GM23248 (cell line): ENCODE measurements at places on chromosomes 16 and 17. TPM values are rescaled to one million over a fixed set of nuclear protein-coding genes. Genes with fewer than 3 reads are reported as not detected.

The EVI2A gene
- 0.86 and 0.89 TPM in 2 replicates for total RNA-seq

The SERPINF2 gene
- total RNA-seq, result not detected in 2 replicates

The TP53TG3 gene
- total RNA-seq, result not detected in 2 replicates

The PABPN1L gene
- not detected in 2 replicates for total RNA-seq

GRCh38 chr17:63567229-63567628 lies 17.0 kb downstream of the DCAF7 start:
- DNase-seq, result no peak
- no peak overlapping the region for H3K27ac ChIP-seq
- no peaks in the 10 kb centered on the region for H3K27me3 ChIP-seq
- H3K36me3 ChIP-seq, result no peaks in the 10 kb centered on the region
- no peak overlapping the region for H3K4me3 ChIP-seq

DNA sequence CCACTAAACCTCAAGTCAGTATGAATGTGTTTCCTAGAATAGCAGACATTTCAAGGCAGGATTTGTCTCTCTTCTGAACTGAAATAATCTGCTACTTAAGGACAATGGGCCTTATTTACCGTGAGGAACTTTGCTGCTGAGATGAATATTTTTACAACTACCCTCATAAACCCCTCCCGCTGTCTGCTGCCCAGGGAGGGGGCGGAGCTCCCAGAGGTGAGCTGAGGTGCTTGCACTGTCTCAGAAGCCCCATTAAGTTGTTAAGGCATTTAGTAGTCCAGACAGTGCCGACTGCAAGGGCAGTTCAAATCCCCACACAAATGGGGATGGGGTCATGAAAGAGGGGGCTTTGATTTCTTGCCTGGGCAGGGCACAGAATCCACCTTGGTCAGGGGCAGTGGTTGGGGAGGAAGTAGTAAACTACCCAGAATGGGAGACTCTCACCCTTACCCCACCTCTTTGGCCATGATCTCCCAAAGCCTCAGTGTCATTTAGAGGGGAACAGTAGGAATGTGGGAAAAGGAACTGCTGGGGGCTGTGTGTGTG lies 19.2 kb downstream of the HNF1B start:
- DNase-seq, result no peak
- H3K27me3 ChIP-seq, result no peaks in the 10 kb centered on the region
- no peaks in the 10 kb centered on the region for H3K36me3 ChIP-seq
- no peak overlapping the region for H3K27ac ChIP-seq
- no peak overlapping the region for H3K4me3 ChIP-seq
- no peaks in the 10 kb centered on the region for H3K4me1 ChIP-seq

DNA sequence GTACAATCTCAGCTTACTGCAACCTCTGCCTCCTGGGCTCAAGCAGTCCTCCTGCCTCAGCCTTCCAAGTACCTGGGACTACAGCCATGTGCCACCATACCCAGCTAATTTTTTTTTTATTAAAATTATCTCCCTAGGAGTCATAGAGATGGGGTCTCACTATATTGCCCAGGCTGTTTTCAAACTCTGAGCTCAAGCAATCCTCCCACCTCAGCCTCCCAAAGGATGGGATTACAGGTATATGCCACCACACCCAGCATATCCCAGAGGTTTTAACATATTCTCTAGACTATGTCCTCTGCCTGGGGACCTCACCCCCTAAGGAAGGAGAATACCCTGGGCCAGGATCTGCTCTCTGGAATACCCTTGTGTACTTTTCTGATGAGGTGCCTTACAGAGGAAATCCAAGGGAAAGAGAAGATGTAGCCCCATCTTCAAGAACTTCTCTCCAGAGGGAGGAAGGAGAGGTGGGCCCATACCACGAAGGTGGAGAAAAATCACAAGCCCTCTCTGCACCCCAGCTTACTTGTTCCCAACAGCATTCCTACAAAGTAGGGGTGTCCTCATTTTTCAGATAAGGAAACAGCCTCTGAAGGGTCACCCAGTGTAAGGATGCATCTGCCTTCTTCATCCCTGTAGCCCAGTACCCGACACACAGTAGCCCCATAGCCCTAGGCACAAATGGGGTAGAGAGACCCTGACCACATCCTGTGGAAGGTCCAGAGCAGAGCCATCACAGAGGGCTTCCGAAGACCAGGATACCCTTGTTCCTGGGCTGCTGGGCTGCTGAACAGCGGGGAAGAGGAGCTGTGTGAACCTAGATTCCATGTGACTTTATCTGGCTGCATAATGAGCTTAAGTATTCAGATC lies 151.6 kb downstream of the SOCS1 start:
- H3K36me3 ChIP-seq, result no peaks in the 10 kb centered on the region
- peaks cover 38% of the 10 kb centered on the region for H3K4me1 ChIP-seq
- no peak overlapping the region; the same call in 1 of the 2 replicates for H3K4me3 ChIP-seq
- no peak for DNase-seq
- no peaks in the 10 kb centered on the region for H3K27me3 ChIP-seq

GRCh38 chr16:1314399-1315068 lies 5.1 kb downstream of the UBE2I start:
- H3K27me3 ChIP-seq, result no peaks in the 10 kb centered on the region
- no peak overlapping the region for H3K4me3 ChIP-seq
- no peak overlapping the region for H3K27ac ChIP-seq
- peaks cover 16% of the 10 kb centered on the region for H3K4me1 ChIP-seq

DNA sequence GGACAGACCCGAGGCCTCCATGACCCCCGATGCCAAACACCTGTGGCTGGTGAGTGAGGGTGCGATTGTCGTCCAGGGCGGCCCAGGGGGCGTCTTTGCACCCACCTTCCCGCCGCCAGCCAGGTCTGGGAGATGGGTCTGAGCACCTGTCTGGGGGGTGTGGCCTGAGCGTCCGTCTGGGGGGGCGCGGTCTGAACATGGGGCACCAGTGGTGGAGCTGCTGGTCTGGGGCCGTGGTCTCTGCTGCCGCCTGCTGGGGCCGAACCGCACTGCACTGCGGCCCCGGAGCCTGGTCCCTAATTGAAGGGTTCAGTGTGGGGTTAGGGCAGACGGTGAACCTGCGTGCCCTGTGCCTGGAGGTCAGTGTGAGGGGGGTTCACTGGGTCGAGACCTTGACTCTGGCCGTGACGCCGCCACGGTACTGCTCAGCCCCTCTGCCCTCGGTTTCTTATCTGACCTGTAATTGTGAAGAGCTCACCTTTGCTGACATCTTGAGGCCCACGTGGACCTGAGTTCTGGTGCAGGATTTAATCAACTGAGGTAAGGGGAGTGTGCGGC lies 12.6 kb upstream of the TCF25 start:
- no peak overlapping the region for H3K27ac ChIP-seq
- peak; percentile 58 for DNase-seq
- no peak overlapping the region for H3K4me3 ChIP-seq
- no peaks in the 10 kb centered on the region for H3K27me3 ChIP-seq

GRCh38 chr16:86593913-86594620 lies 15.7 kb downstream of the FOXL1 start:
- no peaks in the 10 kb centered on the region for H3K27me3 ChIP-seq
- no peak overlapping the region for H3K4me3 ChIP-seq
- H3K27ac ChIP-seq, result no peak overlapping the region
- no peak for DNase-seq
- H3K36me3 ChIP-seq, result no peaks in the 10 kb centered on the region
- H3K4me1 ChIP-seq, result peaks cover 34% of the 10 kb centered on the region

DNA sequence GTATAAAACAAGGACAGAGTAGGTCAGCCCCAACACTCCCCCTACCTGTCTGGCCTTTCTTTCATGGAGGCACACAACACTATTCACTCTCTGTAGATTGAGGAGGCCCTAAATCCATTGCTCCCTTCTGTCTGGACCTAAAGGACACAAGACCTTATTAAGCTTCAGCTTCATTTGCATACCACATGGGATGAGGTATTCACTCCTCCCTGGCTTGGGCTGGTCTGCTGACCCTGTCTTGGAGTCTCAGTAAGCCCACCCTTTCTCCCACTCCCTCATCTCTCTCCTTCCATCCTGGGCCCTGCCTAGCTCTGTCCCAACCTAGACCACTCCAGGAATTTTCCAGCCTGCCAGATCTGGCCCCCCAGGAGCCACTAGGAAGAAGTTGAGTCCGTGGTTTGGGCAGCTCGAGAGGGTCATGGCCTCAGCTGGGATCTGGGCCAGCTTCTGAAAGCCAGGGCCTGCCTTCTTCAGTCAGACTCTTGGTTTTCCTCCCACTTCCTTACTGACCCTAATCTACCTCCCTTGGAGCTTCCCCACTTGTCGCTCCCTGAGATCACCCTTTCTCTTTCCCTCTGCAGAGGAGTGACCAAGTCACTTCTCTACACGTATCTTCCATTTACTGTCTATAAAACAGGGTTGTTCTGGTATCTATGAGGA lies 6.5 kb upstream of the LLGL1 start:
- H3K4me1 ChIP-seq, result peaks cover 18% of the 10 kb centered on the region
- H3K4me3 ChIP-seq, result no peak overlapping the region
- H3K36me3 ChIP-seq, result no peaks in the 10 kb centered on the region

- no peak overlapping the region for H3K27ac ChIP-seq
- H3K4me1 ChIP-seq, result peaks cover 8% of the 10 kb centered on the region; the same call in 1 of the 2 replicates
- no peak overlapping the region for H3K4me3 ChIP-seq
- H3K36me3 ChIP-seq, result peaks cover 28% of the 10 kb centered on the region
- no peaks in the 10 kb centered on the region for H3K27me3 ChIP-seq
Measured at GRCh38 chr17:46046957-46047356, 47.9 kb downstream of the STH start.

DNA sequence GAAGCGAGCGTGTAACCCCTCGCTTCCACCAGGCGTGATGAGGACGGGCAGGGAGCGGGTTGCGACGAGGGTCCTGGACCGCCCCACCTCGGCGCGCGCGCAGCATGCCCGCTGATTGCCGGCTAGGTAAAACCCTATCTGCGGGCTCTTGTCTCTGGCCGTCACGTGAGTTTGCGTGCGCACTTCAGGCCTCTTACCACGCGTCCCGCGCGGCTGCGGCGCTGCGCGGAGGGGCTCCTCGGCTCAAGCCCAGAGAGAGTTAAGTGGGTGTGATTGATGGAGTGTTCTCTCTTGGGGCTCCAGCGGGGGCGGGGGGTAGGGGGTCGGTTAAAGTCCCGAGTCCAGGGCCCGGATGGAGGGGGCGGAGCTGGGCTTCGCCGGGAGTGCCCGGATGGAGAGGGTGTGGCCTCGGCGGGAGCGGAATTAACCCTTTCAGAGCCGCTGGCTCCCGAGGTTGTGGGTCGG lies 7.9 kb downstream of the KDM6B start:
- DNase-seq, result peak; percentile 92
- no peaks in the 10 kb centered on the region for H3K36me3 ChIP-seq
- H3K27me3 ChIP-seq, result no peaks in the 10 kb centered on the region
- H3K4me1 ChIP-seq, result peaks cover 19% of the 10 kb centered on the region

DNA sequence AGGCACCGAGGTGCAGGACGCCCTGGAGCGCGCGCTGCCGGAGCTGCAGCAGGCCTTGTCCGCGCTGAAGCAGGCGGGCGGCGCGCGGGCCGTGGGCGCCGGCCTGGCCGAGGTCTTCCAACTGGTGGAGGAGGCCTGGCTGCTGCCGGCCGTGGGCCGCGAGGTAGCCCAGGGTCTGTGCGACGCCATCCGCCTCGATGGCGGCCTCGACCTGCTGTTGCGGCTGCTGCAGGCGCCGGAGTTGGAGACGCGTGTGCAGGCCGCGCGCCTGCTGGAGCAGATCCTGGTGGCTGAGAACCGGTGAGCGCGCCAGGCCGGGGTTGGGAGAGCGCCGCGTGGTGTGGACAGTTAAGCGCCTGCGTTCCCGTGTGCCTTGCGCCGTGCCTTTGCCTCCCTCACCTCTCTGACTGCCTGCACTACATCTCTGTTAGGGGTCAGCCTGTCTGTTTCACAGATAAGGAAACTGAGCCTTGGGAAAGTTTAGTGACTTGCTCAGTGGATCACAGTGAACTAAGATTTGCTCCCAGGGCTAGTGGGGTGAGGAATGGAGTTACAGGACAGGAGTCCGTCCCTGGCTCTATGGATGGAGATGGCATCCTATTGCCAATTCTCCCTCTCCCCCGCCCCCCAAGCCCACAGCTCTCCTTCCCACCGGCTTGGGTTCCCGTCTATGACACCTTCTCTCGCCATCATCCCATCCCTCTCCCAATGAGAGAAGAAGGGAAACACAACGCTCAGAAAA lies 880 bp downstream of the SARM1 start:
- no peaks in the 10 kb centered on the region for H3K36me3 ChIP-seq
- H3K4me3 ChIP-seq, result peak overlapping the region; percentile 65
- H3K4me1 ChIP-seq, result peaks cover 6% of the 10 kb centered on the region
- no peak overlapping the region for H3K27ac ChIP-seq
- no peaks in the 10 kb centered on the region for H3K27me3 ChIP-seq

GRCh38 chr16:81403601-81404391 lies 40.8 kb upstream of the CMIP start:
- no peaks in the 10 kb centered on the region for H3K27me3 ChIP-seq
- H3K4me3 ChIP-seq, result peak overlapping the region; percentile 56; the same call in 1 of the 2 replicates
- H3K36me3 ChIP-seq, result no peaks in the 10 kb centered on the region

GRCh38 chr17:42389899-42390298 lies 1.7 kb upstream of the STAT3 start:
- H3K36me3 ChIP-seq, result no peaks in the 10 kb centered on the region
- H3K27ac ChIP-seq, result peak overlapping the region; percentile 97; the same call in 1 of the 2 replicates
- H3K27me3 ChIP-seq, result no peaks in the 10 kb centered on the region
- H3K4me3 ChIP-seq, result no peak overlapping the region
- no peak for DNase-seq

DNA sequence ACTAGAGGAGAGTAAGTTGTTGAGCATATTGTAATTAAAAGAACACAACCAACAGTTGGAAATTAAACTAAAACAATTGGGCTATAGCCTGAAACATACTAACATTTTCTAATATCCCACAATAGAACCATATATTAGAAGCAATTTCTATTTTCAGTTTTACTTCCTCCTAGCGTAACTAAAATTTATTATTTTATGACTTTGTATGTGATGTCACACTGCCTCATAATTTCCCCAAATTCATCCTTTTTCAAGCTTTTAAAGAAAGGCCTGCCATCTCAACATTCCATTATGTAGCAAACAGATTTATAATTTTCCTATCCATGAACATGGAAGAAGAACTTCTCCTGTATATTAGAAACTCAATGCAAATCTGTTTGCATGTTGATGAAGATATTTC lies 110.2 kb downstream of the HS3ST3A1 start:
- no peak overlapping the region for H3K4me3 ChIP-seq
- DNase-seq, result no peak

DNA sequence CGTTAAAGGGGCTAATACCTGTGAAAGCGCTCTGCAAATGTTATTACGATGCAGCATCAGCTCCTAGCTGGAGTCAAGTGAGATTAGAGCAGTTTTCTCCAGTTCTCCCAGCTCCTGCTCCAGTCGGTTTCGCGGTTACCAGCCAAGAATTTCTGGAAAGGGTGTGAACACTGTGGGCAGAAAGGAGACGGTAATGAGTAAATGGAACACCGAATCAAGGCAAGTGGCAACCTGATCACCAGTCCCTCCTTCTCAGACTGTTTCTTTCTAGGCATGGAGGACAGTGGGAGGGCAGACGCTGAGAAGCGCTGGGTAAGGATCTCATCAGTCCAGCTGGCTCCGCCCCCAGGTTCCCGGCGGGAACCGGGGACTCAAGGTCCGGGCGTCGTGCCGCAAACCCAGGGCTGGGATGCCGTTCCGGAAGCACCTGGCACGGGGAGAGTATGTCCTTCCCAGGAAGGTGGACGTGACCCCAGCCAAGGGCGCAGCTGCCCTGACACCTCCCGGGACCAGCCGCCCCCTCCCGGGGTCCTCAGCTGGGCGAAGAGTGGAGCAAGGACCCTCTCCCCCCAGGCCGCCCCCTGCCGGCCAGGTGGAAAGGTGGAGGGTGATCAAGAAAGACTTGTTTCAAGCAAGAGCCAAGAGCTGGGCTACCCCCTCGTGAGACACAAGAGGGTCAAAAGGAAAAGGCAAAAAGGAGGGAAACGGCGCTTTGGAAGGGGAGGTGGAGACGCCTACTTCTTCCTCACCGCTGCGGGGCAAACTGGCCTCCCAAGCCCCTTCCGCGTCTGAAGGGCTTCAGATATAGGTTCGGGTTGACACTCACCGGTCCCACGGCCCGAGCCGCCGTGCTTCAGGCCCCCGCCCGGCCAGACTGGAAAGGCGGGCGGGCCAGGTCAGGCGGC lies 481 bp downstream of the MYO19 start:
- 0 out of 2 replicates have a peak, but pooled peaks cover 8% of the 10 kb centered on the region for H3K36me3 ChIP-seq
- H3K4me3 ChIP-seq, result peak overlapping the region; percentile 88
- peak; percentile 84 for DNase-seq
